ENCODE measurements at places on chromosomes 13 and 19. TPM values are rescaled to one million over a fixed set of nuclear protein-coding genes. Genes with fewer than 3 reads are reported as not detected.

ENOX1 gene
- total RNA-seq, result 0.18 TPM

PTH2 gene
- not detected for total RNA-seq

CCNE1 gene
- total RNA-seq, result 8.3 TPM

PEX11G gene
- 4.1 TPM for total RNA-seq

MYO16 gene
- total RNA-seq, result 0.23 TPM

RETN gene
- not detected for total RNA-seq

ZFP82 gene
- total RNA-seq, result 4.7 TPM

BICRA gene
- 10.6 TPM for total RNA-seq

PRRG2 gene
- 1.6 TPM for total RNA-seq

NFKBIB gene
- total RNA-seq, result 36.9 TPM

ZNF468 gene
- 19.4 TPM for total RNA-seq

IER2 gene
- 135 TPM for total RNA-seq

FPR2 gene
- not detected for total RNA-seq

SIAH3 gene
- 0.10 TPM for total RNA-seq

MATK gene
- 3.3 TPM for total RNA-seq

PCSK4 gene
- total RNA-seq, result 5.0 TPM

GRCh38 chr13:26722321-26722720 is 38.3 kb downstream of the GPR12 start:
- DNase-seq, result no peak

- no peak for DNase-seq
Observed at GRCh38 chr13:57633950-57634838, 2.6 kb downstream of the PCDH17 start.

- DNase-seq, result no peak
Observed at GRCh38 chr19:12293777-12294248, 870 bp downstream of the ZNF44 start.

- DNase-seq, result no peak
Observed at GRCh38 chr13:75197803-75198202, 284.2 kb downstream of the TBC1D4 start.

DNA sequence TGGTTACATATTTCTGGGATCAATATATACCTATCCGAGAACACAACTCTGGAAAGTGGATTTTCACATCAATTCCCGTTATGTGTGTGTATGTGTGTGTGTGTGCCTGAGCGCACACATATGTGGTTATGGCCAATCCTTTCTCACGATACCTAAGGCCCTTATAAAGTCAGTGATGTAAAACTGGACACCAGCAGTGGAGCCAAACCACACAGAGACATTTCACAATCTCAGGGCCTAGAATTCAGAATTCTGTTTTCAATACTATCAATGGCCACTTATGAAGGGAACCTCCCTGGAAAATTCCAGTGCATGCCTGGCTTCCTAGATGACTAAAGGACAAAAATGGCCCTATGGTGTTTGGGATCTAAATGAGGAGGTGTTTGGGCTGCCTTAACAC is 187.3 kb upstream of the UBL3 start:
- no peak for DNase-seq

DNA sequence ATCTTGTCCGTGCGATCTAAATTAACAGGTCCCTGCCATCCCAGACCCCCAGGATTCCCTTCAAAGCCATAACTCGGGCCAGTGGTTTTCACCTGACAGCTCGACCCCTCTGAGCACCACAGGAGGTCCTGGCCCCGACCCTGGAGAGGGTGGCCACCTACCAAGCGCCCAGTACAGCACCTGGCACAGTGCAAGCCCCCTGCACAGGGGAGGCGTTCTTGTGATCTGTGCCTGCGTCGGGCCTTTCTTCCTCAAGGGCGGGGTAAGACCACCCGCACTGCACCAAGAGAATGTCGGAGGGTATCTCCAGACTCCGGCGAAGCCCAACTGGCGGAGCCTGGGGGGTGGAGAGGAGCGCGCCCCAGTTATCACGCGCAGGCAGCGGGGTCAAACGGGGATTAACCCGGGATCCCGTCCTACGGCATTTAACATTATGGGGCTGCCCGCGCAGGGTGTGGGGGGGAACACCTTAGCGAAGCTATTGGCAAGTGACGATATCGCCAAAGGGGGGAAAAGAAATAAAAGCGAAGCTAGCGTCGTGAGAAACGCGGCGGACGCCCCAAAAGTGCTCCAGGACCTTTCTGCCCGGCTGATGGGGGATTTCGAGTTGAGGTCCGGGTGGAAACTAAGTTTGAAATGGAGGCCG is 1.3 kb upstream of the HNRNPL start:
- no peak for DNase-seq

- DNase-seq, result no peak
Observed at GRCh38 chr13:100460266-100460665, 128.3 kb downstream of the GGACT start.

- DNase-seq, result no peak
Observed at GRCh38 chr19:39401549-39402345, 4.9 kb upstream of the ZFP36 start.

- no peak for DNase-seq
Observed at GRCh38 chr13:27352698-27353097, 71.7 kb upstream of the GTF3A start.

- no peak for DNase-seq
Observed at GRCh38 chr19:28960986-28961705, 251.8 kb downstream of the UQCRFS1 start.

DNA sequence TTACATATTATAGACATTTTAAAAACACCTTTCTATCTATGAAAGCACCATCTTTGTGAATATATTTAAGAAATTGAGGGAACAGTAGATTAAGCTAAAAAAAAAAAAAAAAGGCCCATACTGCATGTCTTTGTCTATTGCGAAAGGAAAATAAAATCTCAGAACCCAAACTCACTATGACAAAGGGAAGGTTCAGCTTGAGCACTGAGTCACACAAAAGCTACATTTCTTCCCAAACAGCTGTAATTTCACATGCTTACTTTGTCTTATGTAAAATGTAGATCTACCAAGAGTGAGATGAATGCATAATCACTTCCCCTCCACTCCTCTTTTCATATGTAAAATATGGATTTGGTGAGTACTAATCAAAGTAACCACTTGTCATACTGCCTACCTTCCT is 640.1 kb upstream of the KLF12 start:
- no peak for DNase-seq

- no peak for DNase-seq
Observed at GRCh38 chr19:2850256-2850925, 9.1 kb downstream of the ZNF555 start.

DNA sequence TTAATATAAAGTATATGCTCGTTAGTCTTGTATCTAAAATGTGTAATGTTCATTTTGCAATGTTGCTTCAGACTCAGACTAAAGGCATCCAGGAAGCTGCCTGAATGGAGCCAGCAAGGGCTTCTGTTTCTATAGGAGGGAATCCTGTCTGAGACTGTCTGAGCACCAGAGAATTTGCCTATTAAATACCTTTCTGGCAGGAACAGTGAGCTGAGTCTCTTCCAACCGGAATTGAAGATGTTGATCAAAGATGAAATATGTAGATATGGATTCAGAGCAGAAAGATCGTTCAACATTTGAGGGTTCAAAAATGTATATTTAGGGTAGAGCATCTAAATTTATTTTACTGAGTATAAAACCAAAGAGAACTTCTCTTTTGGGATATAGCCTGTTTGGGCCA is 20.9 kb downstream of the MYO16 start:
- no peak for DNase-seq

DNA sequence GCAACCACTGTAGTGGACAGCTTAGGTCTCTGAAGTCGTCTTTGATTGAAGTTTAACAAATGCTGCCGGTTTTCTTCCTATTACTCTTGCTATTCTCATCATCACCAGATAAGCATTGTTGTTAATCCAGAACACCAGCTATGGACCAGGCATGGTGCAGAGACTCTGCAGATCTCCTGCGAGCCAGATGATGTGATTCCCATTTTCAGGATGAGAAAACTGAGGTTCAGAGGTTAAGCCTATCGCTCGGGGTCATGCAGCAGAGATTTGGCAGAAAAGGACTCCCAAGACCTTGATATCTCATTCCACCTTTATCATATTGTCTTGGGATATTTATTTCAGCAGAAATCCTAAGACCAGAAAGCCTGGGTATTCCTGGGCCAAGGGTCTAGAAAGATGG is 16.5 kb upstream of the CABP5 start:
- DNase-seq, result no peak

DNA sequence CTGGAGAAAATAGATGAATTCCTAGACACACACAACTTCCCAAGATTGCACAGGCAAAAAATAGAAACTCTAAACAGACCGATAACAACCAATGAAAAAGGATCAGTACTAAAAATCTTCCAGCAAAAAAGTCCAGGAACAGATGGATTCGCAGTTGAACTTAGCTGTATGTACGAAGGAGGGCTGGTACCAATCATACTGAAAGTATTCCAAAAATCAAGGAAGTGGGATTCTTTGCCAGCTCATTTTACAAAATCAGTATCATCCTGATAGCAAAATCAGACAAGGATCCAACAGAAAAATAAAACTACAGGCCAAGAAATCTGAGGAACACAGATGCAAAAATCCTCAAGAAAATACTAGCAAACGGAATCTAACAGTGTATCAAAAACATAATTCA is 6.5 kb upstream of the LILRB2 start:
- no peak for DNase-seq

Data from glomerular endothelial cell (primary cell).